Esophagus mucosa (tissue), 1 donor: ENCODE measurements at places on chromosomes 11 and 22.

DNA sequence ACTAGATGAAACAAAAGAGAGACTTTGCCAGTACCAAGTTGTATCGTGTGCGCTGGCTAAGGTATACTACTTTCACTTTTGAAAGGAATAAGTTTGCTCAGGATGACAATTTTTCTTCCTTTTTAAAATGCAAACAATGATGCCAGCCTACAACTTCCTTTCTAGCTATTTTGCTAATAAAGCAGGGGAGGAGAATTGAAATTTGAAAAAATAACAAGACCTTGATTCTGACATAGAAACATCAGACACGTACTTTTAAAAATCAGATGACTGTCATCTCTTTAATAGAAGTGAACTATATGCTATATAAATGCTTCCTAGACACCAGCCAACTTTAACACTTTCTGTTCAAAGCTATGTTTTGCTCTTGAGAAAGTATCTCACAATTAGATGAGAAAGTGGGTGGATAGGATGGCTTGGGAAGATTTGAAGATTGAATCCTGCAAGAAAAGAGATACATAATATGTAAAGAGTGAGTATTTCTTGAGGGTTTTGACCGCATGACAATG lies 41.7 kb upstream of the BLID start:
- ATAC-seq, result no peak

- no peak for ATAC-seq
Observed at GRCh38 chr11:115518983-115519628, 14.9 kb upstream of the CADM1 start.

DNA sequence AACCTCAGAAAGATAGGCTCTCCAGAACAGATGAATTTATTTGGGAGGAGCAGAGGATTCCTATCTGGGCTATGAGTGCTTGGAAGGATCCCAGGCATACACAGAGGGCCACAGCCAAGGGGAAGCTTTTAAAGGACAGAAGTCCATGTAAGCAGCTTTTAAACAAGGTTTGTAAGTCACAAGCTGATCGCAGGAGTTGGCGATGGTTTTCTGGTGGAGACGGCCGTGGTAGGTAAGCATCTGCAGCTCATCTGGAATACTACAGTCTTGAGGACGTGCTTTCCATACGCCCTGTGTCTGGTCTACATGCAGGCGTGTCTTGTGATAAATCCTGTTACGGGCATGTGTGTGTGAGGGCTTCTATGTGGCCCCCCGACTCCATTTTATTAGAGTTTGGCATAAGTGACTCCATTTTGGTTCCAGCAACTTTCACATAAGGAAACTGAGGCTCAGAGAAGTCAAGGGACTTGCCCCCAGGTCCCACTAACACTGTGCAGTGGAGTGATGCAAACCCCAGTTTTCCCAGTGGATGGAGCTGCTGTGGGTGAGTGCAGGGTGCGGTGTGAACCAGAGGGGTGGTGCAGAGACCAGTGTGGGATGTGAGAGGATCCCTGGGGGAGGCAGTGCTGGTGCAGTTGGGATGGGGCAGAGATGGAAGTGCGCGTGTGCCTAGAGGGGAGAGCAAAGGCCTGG lies 11.8 kb upstream of the ACY3 start:
- ATAC-seq, result no peak

GRCh38 chr22:20549232-20549841 lies 41.9 kb downstream of the MED15 start:
- ATAC-seq, result no peak

DNA sequence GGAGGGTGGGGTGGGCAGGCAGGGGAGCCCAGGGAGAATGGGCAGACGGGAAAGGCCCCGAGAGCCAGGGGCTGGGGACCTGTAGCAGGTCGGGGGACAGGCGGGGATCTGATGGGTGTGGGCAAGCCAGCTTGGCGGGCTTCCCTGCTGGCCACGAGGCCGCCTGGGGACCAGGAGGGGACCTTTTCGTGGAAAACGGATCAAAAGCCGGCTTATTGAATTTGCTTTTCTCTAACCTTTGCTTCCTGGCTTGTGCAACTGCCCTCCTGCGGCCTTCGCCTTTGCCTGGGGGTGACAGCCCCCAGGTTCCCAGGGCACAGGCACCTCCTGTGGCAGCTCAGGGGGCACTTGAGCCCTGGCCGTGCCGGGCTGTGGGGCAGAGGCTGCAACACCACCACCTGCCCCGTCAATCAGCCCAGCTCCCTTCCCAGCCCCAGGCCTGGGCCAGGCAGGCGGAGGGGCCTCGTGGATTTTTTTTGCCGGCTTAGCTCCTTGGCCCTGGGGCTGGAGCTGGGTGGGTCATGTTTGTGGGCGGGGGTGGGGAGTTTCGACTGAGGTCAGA lies 41.6 kb upstream of the H19 start:
- no peak for ATAC-seq

GRCh38 chr11:115447273-115447864 lies 56.8 kb downstream of the CADM1 start:
- no peak for ATAC-seq

- ATAC-seq, result no peak
Observed at GRCh38 chr11:45924036-45924915, 1.8 kb downstream of the LARGE2 start.

DNA sequence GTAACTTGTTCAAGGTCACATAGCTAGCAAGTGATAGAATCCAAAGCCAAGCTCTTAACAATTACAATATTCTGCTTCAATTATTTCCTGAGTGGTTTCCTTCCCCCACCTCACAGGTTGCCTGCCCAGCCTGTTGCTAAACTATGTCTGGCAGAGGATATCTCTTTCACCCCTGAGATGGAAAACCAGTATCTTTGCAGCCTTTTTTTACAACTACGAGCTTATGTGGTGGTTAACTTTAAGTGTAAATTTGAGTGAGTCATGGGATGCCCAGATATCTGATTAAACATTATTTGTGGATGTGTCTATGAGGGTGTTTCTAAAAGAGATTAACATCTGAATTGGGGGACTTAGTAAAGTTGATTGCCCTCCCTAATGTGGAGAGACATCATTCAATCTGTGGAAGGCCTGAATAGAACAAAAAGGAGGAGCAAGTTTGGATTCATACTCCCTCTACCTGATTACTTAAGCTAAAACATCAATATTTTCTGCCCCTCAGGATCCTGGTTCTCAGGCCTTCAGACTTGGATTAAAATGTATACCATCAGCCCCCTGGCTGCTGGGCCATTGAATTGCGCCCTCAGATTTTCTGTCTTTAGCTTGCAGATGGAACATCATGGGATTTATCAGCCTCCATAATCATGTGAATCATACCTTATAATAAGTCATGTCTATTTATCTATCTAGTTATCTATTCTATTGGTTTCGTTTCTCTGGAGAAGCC lies 911.9 kb downstream of the METTL15 start:
- ATAC-seq, result no peak

GRCh38 chr11:66014804-66015453 lies 3.1 kb downstream of the CST6 start:
- ATAC-seq, result no peak

DNA sequence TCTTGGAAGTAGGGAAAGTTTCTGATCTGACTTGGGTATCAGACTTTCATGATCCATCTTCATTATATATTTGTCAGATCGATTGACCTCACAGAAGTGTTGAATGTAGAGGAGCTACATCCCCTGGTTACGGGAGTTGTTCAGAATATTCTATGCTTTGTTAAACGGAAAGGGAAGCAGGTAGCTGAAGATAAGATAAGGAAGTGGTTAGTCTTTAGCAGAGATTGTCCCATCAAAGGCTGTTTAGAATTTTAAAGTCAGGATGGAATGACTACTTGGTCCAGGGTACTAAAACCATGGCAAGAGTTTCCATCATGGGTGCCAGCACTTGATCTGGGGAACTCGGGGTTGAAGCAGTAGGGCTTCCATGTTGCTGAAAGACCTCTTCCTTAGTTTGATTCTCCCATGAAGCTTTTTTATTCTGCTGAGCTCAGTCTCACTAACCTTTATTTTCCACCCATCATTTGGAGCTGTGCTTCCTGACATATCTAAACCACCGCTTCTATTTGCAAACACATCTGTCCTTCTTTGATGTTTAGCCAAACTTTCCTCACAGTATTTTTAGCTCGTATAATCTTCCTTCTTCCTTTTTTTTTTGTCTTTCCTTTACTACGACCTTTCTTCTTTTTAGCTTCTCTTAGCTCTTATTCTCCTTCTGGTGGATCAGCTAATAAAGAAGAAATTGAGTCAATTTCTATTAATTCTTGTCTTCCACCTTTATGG lies 4.0 kb upstream of the C22orf31 start:
- ATAC-seq, result no peak

DNA sequence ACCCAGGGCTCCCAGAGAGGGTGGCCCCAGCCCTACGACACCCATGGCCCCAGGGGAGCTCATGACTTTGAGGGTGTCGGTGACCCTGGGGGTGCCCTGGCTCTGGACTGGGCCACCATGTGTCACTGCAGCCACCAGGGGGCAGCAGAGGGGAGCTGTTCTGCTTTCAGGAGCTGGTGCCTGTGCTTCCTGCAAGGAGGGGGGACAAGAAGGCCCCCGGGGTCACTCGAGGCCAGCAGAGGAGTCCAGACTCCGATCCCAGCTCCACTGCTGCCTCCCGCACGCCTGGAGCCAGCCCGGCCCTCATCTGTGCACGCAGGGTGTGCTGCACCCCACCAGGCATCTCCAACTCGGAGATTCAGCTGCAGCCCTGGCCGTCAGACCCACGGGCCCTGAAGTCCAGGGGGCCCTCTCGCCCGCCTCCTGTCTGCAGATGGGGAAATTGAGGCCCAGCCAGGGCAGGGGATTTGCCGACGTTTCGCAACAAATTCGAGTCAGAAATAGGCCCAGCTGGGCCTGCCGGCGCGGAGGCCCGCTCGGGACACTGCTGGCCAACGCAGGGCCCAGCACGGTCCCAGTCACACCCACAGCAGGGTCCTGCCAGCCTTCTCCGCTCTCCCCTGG lies 29.5 kb upstream of the WNT7B start:
- peak; percentile 68 for ATAC-seq

DNA sequence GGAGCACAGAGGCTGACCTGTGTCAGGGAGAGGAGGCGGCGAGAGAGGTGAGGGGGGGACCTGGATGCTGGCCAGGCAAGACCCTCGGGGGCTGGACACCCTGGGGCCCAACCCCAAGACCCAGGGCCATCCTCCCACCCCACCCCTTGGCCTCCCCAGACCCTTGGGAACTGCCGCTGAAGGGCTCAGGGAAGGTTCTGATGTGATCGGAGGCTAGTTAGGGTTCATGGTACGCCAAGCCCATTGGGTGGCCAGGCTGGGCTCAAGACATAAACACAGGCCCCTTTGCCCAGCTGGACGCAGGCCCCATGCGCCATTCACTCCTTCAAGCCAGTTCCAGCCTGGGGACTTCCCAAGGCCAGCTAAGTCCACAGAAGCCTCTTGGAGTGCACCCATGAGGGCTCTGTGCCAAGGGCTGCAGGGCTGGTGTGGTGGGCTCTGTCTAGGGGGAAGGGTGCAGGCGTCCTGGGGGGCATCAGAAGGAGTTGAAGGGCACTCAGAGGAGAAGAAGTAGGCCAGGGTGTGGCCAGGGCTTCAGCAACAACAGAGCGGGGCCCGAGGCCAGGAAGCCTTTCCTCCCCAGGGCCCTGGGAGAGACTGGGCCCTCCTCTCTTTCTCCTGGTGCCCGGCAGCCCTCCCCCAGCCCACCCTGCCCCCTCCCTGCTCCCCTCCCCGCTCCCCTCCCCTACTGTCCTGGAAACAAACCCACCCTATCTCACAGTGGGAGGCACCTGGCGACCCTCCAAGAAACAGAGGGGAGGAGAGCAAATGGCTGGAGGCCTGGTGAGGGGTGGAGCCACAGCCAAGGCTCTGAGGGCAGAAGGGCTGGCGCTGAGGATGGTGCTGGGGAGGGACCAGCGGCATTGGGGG lies 12.9 kb downstream of the TSPAN32 start:
- no peak for ATAC-seq

- ATAC-seq, result peak; percentile 45
Observed at GRCh38 chr11:11841116-11841722, 553 bp upstream of the USP47 start.

DNA sequence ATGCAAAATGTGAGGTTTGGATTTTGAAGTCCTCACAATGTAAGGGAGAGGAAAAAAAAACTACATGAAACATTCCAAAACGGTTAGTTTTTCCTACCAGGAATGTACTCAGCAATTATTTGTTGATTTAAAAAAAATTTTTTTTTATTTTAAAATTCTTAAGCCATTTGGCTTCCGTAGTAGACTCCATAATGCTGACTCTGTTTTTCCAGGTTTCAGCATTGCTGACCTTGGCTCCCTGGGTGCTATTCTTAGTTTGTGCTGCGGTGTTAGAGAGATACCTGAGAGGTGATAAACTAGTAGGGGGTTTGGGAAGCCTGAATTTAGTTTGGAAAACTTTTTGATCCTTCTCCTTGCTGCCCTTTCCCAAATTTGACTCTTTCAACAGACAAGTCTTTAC lies 10.6 kb downstream of the STT3A start:
- no peak for ATAC-seq

DNA sequence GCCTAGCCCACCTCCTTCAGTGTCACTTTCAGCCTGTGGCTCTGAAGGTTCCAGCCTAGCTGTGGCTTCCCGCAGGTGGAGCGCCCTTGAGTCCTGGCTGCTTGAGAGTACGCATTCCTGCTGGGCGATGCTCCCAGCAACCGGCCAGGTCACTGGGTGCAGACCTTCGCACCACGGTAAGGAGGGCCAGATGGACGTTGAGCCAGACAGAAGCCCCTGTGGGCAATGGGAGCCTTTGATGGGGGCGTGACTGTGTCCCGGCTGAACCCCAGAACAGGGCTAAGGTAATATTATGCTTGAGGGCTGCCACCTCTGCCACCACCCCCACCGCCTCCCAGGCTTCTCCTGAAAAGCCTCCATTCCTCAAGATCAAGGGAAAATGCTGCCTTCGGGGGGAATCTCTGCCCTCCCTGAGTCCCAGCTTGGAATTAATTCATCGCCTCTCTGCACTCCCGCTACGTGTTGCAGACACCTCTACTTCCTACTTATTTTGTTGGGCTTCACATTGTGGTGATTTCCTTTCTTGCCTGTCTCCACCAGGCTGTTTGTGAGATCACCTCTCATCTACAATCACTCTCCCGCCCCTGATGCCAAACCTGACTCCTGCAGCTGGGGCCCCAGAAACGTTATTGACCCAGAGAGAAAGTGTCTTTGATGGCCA lies 144.9 kb upstream of the NECTIN1 start:
- no peak for ATAC-seq

- no peak for ATAC-seq
Observed at GRCh38 chr11:65067446-65067845, 9.1 kb upstream of the NAALADL1 start.

DNA sequence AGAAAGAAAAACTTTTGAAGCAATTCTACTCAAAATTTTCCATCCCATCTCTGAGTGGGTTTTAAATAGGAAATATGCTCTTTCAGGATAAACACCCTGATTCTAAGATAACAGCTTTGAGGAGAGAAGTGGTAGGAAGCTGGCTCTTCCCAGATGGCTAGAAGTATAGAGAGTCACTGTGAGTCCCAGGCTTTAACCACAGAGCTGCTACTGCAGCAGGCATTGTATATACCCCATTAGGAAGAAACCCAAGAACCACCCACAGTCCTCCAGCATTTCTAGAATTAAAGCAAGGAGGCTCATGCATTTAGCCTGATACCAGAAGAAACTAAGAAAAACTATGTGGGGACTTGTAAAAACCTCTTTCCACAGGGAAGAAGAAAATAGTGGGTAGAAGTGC lies 1405.6 kb upstream of the TENM4 start:
- ATAC-seq, result no peak
